ENCODE measurements at places on chromosomes 3 and 15. TPM values are rescaled to one million over a fixed set of nuclear protein-coding genes. Genes with fewer than 3 reads are reported as not detected.

Gene CRABP1
- total RNA-seq, result 20.5 TPM

Gene MAP6D1
- 3.2 TPM for total RNA-seq

GRCh38 chr15:81085898-81086297 lies 48.2 kb upstream of the CFAP161 start:
- peaks cover 23% of the 10 kb centered on the region for H3K4me1 ChIP-seq
- H3K4me3 ChIP-seq, result no peak overlapping the region
- H3K27ac ChIP-seq, result no peak overlapping the region

DNA sequence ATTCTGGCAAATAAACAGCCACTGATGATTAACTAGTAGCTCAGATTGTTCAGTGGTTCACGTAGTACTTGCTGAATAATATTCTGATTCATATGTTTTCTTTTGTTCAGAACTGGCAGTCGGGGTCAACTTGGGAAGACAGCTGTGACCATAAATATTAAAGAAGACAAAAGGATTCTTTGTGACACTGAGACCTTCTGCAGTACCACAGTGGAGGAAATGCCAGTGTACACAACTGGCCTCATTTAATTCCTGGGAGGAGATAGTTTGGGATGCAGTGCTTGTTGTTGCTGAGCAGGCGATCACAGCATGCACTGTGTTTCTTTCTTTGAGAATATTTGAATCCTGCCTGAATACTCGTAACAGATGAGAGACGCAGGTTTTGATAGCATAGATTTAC lies 26.7 kb upstream of the MCF2L2 start:
- H3K4me1 ChIP-seq, result peaks cover under 1% of the 10 kb centered on the region
- H3K4me3 ChIP-seq, result no peak overlapping the region
- H3K36me3 ChIP-seq, result peaks cover 18% of the 10 kb centered on the region
- DNase-seq, result no peak
- no peak overlapping the region for H3K27ac ChIP-seq
